Adrenal gland (tissue), 19 donors: ENCODE measurements at places on chromosomes 3 and 15. TPM values are rescaled to one million over a fixed set of nuclear protein-coding genes. Genes with fewer than 3 reads are reported as not detected.

GADL1 gene
- 0.16 TPM for polyA plus RNA-seq

- DNase-seq = no peak
Observed at GRCh38 chr15:69926006-69926405, 171.7 kb downstream of the TLE3 start.

AMOTL2 gene
- polyA plus RNA-seq = 15.4 TPM

DNA sequence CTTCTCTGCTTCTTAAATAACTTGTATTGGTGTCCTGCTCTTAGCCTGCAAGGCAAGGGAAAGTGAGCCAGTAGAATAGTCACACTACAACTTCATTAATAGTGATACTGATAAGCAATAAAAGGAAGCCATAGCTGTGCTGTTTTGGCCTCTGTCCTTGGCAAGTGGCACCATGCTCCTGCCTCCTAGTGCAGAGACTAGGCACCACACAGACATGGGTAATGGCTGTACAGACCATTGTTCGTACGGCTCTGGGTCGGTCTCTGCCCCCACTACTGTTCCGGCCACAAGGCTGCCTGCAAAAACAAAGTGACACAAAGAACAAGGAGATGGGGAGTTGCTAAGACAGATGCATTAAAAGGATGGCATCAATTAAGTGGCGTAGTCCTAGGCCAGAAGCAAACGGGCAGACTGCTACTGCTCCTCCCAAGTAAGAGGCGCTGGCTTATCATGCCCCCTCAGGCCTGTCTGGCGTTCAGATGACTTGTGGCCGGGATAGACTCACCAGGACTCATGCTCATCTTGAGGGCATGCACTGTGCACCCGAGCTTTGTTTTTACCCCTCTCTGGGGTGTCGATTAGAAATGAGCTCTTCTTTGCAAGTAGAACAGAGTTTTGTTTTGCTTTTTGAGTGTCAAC is 75.6 kb downstream of the TRAK1 start:
- no peak for DNase-seq

- no peak for DNase-seq
Observed at GRCh38 chr3:127483902-127484591, 106.5 kb downstream of the TPRA1 start.

GRCh38 chr3:62566022-62566557 is 192.7 kb upstream of the FEZF2 start:
- DNase-seq = no peak

DNA sequence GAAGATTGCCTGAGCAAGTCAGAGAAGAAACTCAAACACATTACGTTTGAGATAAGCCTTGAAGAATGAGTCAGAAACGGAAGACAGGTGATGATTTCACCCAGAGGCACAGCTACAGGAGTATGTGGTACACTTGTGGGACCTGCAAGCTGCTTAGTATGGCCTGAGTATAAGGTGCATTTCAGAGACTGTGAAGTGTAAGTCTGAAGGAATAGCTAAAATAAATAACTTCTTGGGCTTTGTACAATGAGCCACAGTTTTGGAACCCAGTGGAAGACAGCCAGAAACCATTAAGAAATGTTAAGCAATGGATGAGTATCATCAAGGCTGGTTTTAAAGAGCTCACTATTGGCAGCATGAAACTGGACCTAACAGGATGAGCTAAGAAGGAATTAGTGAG is 826.2 kb downstream of the ROBO1 start:
- DNase-seq = no peak

IL17RB gene
- 0.70 TPM for polyA plus RNA-seq
